ENCODE measurements at places on chromosomes 1 and 21.

- DNase-seq: no peak
Observed at GRCh38 chr21:38759413-38759812, 46.3 kb upstream of the ETS2 start.

DNA sequence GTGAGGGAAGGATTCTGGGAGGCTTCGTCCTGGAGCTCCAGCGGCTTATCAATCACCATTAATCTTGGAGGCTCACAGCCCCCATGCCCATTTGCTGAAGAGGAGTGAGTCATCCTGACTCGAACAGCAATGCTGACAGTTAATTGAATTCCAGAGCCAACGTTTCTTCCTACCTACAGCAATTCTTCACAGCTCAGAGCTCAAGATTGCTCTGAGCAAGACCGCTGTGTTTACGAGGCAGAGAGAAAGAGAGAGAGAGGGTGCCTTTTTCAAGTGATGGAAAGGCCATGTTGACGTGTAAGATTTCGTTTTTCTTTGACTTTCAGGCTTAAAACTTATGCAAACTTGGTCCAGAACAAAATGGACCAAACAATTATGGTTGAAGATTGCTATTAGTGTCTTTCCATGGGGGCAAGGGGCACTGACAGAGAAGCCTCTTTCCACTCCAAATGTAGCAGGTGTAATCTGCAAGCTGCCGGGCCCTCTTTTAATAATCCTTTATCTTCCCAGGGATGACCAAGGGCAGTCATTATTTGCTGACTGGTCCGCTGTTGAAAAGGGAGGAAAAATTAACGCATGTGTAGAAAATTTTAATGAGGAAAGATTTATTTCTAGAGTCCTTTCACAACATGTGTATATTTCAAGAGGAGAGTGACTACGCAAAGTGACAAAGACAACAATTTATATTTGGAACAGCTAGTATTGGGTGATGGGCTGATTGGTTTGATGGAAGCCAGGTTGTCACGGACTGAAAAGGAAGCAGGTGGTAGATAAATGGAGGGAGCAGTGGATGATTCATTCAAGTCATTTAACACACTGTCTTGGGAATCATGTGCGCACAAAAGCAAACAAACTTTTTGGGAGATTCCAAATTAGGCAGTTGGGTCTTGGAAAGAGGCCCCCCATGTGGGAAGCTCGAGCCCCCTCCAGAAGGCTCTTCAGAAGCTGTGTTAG is 136.1 kb upstream of the IRF2BP2 start:
- no peak for DNase-seq

DNA sequence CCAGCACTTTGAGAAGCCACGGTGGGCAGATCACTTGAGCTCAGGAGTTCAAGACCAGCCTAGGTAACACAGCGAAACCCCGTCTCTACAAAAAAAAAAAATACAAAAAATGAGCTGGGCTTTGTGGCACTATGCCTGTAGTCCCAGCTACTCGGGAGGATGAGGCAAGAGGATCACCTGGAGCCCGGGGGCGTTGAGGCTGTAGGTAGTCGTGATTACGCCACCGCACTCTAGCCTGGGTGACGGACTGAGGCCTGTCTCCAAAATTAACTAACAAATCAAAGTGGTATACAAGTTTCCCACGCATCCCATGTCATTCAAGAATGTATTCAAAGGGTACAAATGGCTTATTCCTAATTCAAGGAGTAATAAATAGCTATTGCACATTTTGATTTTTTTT is 2.4 kb downstream of the AUNIP start:
- DNase-seq: no peak

GRCh38 chr1:43689289-43689688 is 18.0 kb upstream of the ST3GAL3 start:
- no peak for DNase-seq

DNA sequence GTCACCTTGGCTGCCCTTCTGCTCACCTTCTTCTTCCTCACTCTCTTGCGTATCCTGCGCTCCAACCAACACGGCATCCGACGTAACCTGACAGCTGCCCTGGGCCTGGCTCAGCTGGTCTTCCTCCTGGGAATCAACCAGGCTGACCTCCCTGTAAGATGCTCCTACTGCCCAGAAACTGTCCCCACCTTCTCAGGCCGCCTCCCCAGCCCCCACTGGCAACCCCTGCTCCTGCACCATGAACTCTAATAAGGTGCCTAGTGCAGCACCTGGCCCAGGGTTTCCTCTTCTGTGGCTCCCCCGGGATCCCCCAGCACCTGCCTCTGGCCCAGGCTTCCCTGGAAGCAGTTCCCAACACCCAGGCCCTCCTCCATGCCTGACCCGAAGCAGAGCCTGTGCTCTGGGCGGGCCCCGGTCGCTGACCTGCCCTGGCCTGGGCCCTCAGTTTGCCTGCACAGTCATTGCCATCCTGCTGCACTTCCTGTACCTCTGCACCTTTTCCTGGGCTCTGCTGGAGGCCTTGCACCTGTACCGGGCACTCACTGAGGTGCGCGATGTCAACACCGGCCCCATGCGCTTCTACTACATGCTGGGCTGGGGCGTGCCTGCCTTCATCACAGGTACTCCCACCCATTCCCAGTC is 12.8 kb downstream of the PSRC1 start:
- no peak for DNase-seq

DNA sequence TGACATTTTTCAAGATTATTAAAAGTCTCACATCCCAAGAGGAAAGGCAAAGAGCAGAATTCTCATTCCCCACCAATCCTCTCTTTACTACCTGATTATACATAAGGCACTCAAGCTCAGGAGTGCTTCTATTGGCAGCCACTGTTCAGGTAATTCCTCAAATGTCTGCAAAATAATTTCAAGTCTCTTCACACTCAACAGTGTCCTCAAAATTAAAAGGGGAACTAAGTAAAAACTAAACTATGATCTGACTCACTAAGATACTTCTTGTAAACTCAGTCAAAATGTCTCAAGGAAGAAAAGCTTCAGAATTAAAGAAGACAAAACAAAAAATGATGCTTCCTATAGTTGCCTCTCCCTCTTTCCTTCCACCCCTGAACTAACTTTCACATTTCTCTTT is 135.6 kb downstream of the GPATCH2 start:
- no peak for DNase-seq

DNA sequence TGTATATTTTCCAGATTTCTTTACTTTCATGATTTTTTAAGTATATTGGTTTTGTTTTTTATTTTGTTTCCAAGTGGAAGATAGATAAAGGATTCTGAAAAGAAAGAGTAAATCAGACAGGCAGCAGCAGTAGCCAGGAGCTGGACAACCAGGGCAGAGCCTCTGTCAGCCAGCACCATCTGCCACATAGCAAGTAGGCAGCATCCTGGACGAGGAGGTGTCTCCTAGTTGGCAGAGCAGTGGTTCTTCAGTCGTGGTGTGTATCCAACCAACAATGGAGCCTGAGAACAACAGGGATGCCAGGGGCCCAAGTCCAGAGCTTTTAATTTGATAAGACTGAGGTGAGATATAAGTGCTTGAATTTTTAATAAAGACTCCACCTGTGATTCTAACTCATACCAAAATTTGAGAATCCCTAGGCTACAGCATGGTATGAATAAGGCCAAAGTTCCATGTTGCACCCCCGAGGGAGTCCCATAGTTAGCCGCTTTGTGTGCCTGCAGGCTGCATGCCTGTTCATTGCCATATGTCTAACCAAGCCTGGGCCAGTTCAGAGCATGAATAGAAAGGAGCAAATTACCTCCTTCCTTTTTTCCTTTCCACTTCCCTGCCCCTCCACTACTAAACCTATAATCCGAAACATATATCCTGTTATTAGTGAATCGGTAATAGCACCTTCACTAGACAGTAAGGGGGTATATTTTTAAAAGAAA is 153.2 kb downstream of the NTNG1 start:
- no peak for DNase-seq

GRCh38 chr21:39934895-39935294 is 67.7 kb downstream of the PCP4 start:
- no peak for DNase-seq

DNA sequence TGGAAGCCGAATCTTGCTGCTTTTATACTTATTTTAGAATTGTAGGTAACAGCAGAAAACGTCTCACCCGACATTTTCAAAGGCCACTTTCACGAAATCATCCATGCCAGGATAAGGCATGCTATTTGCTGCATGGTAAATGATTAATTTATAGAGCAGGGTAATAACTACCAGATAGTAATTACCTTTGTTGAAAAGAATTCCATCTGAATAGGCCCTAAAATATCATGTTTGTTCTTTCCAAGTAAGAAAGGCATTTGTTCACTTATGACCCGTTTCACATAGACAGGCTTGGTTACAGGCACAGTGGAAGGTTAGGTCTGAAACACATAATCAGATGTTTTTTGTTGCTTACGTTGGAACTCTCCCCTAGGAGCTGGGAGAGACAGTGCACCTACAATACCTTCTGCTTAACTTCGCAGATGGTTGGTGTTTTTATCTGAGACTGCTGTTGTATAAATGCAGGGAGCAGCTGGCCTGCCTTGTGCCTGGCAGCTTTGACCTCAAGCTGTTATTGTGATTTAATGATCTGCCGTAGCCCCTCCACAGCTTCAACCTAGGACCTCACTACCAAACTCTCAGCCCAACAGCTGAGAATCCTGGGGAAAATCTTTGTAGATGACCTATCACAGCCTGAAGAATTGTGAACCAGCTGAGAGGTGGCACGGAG is 1.6 kb downstream of the SLC44A3 start:
- DNase-seq: no peak

DNA sequence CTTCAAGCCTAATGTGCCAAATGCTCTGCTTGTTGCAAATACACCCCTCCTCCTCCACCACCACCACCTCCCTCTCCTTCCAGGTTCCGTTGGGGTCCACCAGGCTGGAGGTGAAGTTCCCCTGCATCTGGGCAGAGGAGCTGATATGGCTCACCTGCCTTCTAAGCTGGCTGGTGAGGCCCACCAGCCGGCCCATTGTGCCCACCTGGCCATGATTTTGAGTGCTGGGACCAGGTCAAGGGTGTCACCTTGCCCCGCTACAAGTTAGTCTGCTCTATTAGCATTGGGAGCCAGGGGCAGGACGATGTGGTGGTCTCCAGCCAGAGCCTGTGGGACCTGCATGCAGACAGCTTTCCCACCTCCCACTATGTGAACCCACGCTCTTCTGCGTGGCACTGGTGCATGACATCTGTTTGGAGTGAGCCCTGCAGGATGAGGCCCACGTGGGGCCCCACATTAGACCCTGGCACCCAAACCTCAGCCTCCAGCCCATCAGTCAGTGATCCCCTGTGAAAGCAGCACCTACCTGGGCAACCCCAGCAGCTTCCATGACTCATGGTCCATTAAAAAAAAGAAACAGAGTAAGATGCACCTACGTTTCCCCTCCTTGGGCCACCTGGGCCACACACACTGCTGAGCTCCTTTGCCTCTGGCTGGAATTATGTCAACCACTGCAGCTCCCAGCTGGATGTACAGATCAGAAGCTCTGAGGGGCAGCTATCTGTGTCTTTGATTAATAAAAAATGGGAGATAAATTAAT is 15.6 kb upstream of the CDCP2 start:
- no peak for DNase-seq

DNA sequence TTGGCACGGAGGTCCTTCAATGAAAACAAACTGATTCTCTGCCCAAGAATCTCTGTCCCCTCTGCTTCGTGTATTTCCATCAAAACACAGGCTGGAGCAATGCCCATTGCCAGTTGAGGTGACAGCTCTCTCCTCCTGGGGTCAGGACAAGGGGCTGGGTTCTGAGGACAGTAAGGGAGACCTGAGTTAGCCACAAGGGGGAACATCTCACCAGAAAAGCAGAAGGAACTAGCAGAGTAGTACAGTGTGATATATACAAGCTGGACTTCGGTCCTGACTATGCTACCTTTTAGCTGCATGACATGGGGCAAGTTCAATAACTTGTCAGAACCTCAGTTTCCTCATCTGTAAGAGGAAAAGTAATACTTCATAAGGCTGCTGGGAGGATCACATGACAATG is 50.3 kb downstream of the SYT2 start:
- DNase-seq: no peak

- no peak for DNase-seq
Observed at GRCh38 chr1:226446094-226446493, 38.2 kb upstream of the PARP1 start.

GRCh38 chr21:41359286-41359685 is 2.5 kb upstream of the MX2 start:
- no peak for DNase-seq

DNA sequence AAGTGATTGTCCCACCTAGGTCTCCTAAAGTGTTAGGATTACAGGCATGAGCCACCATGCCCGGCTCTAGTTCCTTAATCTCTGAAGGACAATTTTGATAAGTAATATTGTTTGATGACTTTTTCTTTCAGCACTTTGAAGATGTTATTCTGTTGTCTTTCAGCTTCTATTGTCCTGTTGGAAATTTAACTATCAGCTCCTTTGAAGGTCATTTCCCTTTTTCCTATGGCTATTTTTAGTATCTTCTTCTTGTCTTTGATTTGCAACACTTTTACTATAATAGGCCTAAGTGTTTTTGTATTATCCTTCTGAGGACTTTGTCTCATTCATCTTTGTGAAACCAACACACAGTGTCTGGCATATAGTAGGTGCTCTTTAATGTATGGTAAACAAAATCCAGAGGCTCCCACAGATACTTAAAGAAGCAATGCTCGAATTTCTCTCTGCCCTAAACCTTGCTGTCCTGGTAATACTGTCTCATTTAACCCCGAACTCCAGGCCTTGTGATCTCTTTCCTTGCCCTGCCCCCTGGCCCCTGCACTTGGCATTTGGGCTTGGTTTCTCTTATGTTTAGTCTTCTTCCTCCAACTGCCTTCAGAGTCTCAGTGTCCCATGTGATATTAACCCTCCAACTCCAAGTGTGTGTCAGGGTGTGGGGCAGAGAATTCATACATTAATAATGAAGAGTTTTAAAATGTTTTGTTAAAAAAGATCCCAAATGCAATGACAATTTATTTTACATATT is 19.0 kb upstream of the AGO1 start:
- no peak for DNase-seq

GRCh38 chr1:211344152-211344618 is 17.6 kb downstream of the TRAF5 start:
- DNase-seq: no peak

DNA sequence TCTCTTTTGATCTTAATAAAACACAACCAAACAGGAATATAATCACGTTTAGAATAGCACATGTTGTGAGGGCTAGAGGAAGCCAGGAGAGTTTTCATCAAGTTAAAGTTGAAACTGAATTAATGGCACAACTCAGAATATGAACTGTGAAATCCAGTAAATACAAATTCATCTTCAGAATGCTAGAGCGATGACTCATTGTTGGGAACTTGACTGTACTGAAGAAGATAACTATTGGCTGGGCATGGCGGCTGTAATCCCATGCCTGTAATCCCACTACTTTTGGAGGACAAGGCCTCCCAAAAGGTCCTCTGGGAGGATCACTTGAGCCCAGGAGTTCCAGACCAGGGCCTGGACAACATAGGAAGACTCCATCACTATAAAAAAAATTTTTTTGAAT is 8.8 kb downstream of the SYF2 start:
- DNase-seq: no peak

- DNase-seq: no peak
Observed at GRCh38 chr1:47646676-47647075, 208.8 kb downstream of the FOXD2 start.

DNA sequence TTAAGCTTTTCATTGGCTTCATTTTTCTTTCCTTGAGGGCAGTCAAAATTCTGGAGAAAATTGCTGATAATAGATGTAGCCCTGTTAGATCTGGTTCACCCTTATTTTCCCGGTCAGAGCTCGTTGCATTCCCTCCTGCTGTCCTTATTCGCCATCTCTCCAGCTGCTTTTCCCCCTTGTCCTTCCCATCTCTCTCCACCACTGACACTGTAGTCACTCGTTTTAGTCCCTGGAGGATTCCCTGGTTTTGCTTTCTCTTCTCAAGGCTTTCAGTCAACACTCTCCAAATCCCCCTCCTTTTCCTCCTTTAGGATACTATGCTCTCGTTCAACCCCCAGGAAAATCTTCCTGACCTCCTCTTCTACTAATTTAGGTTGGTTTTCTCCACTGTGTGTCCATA is 83.1 kb downstream of the C21orf91 start:
- DNase-seq: no peak
